ENCODE measurements at places on chromosomes 1 and 21.

DNA sequence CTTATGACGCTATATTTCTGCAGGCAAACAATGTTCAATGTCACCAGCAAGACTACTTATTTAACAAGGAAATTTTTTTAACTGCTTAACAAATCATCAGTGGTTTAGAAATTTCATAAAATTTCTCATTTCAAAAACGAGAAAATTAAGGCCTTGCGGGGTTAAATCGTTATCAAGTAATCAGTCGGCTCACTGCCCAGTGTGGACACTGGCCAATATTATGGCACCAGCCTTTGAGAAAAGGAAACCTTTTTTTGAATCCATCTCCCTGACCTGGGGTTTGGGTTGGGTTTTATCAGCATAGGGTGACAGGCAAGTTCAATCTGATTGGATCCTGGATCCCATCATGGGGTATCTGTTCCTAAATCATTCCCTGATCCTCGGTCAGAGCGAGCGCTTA is 461.2 kb downstream of the SETD4 start:
- DNase-seq, result no peak

- no peak for DNase-seq
Measured at GRCh38 chr1:8660411-8660828, 157.0 kb downstream of the RERE start.

DNA sequence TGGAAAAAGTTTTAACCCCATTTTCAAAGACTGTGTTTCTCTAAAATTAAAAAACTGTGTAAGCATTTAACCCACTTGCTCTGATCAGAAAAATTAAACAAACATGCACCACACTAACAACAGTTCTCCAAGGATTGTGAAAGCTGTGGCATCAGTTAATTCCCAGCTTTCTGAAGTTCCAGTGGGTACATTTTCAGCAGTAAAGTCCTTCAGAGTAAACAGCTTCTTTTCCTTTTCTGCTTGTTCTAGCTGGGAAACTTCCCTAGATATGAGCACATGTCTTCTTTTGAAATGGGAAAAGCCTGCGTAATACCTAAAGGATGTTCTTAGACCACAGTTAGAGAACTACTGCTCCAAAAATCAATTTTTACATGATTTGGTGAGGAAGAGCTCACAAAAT is 11.1 kb downstream of the PRRX1 start:
- no peak for DNase-seq

DNA sequence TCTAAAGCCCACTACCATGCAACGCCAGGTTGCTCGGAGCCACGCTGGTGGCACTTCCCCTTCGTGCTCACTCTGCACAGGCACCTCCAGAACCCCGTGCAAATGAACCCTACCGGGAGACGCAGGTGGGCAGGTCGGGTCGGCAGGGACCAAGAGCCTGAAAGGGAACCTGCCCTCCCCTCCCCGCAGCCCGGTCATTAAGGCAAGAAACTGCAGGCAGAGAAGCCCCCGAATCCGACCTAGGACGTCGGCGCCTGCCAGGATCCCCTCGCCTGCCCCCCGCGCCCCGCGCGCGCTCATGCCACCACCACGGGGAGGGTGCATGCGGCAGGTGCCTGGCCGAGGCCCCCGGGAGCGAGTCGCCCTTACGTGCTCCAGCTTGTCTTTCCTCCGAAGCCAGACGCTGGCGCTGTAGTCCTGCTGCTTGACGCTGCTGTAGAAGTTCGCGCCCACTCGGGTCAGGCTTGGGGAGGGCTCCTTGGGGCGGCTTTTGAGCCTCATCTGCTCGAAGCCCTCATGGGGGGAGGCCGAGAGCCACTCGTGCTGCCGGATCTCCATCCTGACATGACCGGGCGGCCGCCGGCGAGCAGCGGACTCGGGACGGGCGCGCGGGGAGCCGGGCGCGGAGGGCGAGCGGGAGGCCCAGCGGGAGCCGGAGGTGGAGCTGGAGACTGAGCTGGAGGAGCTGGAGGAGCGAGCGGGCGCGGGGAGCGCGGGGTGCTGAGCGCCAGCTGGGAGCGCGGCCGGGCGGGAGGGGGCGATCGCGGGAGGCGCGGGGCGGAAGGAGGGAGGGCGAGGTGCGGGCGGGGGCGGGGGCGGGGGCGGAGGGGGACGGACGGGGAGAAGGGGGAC is 552 bp downstream of the PLD5 start:
- DNase-seq, result peak; percentile 82

GRCh38 chr1:244444854-244445253 is 6.9 kb downstream of the ADSS2 start:
- DNase-seq, result peak; percentile 67

GRCh38 chr1:79478160-79478559 is 471.6 kb upstream of the ADGRL4 start:
- DNase-seq, result no peak

DNA sequence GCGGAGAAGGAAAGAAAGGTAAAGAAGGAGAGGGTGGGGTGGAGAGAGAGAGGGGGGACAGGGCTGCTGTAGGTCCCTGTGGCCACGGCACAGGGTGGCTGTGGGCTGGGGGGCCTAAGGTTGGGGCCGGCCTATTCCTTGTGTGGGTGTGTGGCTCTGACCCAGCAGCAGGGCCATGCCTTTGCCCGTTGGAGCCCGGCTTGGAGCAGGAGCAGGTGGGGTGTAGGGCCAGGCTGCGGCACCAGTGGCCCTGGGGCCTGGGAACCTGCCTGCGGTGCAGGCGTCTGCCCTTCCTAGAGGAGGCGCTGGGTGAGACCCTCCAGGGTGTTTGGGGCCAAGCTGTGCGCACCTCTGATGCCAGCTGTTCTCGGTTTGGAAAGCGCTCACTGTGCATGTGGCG is 19.7 kb upstream of the SUMO3 start:
- no peak for DNase-seq

GRCh38 chr1:81437649-81438048 is 363.1 kb upstream of the ADGRL2 start:
- no peak for DNase-seq

- DNase-seq, result no peak
Measured at GRCh38 chr1:6464514-6464836, 1.5 kb downstream of the TNFRSF25 start.

DNA sequence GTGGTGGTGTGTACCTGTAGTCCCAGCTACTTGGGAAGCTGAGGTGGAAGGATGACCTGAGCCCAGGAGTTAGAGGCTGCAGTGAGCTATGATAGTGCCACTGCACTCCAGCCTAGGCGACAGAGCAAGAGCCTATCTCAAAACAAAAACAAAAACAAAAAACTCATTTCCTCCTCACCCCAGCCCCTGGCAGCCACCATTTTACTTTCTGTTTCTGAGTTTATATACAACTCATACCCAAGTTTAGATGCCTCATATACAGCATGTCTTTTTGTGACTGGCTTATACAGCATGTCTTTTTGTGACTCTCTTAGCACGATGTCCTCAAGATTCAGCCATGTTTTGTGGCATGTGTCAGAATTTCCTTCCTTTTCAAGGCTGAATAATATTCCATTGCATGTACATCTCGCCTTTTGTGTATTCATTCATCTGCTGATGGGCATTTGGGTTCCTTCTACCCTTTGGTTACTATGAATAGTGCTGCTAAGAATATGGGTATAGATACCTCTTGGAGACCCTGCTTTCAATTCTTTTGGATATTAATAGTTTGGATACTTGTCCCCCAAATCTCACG is 14.7 kb downstream of the COA7 start:
- DNase-seq, result no peak

DNA sequence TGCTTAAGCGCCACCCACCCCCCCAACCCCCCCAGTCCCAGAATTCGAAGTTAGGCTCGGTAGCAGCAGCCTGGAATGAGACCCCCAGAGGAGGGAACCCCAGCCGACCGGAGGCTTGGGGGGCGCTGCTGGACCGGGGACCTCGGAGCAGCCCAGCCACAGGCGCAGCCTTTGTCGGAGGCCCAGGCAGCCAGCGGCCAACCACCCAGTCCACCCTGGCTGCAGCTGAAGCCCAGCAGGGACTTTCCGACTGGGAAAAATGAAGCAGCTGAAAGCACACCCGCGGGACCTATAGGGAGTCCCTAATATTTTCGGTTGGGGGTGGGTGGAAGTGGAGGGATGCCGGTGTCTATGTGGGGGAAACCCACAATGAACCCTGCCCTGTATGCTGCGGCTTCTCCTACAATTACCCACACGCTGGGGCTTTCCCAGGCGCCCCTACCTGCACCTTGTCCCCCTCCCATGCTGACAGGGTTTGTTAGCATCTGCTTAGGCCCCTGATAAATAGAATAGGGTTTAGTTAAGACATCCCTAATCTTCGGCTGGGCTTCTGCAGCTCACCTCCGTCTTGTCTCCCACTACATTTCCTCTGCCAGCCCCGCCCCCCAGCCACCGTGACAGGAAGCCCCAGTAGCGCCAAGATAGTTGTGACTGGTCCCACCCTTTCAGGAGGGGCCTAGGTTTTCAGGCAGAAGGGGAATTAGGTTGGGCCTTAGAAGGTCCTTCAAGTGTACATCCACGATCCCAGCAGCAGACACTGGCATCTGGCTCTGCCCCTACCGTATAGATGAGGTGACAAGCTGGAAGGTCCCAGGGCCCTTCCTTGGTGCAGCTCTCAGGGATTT is 838 bp downstream of the CCDC28B start:
- peak; percentile 5 for DNase-seq

- DNase-seq, result no peak
Measured at GRCh38 chr1:72122099-72122880, 160.0 kb downstream of the NEGR1 start.

- DNase-seq, result no peak
Measured at GRCh38 chr1:66244429-66244828, 289.5 kb upstream of the SGIP1 start.

- DNase-seq, result peak; percentile 26
Measured at GRCh38 chr1:36864182-36864822, 170.0 kb downstream of the GRIK3 start.
